AG04449 (cell line): ENCODE measurements at places on chromosomes 12 and 14.

DNA sequence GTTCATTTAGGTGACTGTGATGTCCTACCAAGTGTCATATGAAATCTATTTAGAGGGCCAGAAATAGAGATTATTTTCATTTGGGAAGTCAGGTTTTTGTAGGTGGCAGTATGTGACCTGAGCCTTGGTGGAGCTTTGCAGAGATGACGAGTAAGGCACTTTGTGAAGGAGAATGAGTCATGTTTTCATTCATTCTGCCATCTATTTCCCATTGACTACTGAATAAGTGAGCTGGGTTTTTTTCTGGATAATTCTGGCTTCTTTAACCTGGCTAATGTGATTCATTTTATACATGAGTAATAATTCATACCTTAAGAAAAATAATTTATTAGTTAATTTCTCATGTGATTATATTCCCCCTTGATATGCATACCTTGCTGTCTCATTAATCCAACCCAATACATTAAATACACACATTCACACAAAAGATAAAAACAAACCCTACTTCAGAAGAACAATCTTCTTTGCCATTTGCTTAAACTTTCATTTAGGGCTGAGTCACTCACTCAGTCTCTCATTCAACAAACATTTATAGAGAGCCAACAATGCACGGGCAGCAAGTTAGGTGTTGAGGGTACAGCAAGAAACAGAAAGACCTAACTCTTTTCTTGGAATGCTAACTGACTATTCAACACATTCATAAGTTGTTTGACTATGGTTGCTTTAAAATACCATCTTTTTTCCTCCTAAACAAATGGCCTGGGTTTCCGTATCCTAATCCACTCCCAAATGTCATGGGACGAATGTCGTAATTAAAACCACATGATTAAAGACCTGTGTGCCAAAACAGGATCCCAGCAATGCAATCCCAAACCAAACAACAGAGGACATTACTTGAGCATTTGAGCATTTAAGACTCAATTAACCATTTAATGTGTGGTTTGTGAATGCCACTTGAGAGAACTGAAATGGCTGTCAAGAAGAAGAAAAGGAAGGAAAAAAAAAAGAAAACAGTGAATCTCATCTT is 78.0 kb downstream of the KITLG start:
- no peak for DNase-seq

DNA sequence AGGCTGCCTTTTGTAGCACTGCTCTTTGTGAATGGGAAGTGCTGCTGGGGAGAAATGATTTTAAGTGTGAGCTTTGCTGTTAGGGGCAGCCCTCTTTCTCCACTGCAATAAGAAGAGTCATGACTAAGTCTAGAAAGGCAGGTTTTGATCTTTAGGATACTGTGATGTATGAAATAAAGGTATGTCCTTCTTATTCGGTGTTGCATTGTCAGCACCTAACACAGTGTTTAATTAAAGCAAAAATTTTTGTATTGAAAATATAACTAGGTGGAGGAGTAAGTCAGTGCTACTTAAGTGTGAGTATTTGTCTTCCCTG is 81.5 kb downstream of the ETV6 start:
- DNase-seq, result no peak

DNA sequence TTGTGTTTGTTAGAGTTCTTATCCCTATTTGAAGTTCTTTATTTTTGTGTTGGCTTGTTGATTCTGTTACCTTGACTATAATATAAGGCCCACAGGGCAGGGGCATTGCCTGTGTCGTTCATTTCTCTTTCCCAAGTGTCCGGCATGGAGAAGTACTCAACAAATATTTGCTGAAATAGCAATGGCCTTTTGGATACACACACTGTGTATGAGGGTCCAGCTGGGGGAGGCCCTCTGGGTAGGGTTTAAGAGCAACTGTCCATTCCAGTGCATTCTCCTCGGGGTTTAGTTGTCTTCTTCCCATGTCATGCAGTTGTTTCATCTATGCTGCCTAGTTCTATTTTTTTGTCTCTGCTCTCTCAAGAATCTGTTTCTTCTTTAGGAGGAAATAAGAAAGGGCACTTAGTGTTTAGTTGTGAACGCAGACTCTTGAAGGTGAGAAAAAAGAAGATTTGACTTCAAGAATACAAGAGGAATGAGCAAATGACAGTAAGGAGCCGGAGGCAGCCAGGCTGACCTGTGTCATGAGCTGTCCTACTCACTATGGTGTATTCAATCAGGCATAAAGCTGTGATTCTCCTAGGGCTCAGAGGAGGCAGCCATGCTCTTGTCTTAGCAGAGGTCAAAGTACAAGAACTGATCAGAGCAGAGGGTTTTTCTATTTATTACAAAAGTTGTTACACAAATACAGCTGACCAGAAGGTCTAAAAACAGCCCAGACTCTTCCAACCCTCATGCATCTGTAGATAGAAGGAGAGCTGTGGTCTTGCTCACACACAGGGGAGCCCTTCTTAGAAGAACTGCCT is 10.2 kb downstream of the ERG28 start:
- DNase-seq, result no peak

GRCh38 chr12:112439769-112440168 is 21.0 kb downstream of the PTPN11 start:
- DNase-seq, result no peak

DNA sequence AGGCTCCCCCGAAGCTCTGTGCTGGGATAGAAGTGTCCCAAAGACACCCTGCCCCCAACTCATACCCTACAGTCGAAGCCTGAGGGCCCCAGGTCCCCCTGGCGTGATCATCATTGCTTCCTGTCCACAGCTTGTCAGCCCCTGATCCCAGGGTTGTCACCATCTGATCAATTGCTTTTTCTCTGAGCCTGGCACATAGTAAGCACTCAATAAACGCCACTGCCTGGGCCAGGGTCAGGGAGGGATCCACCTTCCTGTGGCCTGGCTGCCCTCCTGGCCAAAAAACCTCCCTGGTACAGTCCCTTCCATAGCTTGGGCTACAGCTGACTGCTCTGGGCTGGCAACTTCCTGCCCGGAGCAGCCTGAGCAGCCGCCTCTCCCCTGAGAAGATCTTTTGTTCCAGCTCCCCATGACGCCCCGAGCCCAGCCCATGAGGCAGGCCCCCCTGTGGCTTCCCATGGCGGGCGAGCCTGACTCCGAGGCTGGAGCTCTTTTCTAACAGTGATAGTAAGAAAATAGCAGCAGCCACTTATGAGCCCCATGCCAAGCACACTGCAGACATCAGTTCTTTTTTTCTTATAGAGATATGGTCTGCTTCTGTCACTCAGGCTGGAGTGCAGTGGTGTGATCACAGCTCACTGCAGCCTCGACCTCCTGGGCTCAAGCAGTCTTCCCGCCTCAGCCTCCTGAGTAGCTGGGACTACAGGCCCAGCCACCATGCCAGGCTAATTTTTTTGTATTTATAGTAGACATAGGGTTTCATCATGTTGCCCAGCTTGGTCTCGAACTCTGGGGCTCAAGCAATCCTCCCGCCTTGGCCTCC is 6.5 kb downstream of the SH2B3 start:
- no peak for DNase-seq

DNA sequence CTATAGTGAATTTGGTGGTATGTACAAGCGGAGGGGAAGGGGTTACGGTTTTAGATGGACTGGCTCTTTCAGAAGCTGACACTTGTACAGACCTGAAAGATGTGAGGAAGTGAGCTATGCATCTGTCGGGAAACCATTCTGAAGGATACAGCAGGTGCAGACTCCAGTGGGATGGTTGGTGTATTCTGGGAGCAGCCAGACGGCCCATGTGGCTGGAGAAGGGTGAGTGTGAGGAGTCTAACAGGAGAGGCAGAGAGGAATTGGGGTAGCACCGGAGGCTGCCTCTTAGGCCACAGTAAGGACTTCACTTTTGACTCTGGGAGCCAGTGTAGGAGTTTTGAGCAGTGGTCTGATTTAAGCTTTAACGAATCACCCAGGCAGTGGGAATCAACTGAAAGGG is 90.7 kb downstream of the APAF1 start:
- DNase-seq, result no peak

DNA sequence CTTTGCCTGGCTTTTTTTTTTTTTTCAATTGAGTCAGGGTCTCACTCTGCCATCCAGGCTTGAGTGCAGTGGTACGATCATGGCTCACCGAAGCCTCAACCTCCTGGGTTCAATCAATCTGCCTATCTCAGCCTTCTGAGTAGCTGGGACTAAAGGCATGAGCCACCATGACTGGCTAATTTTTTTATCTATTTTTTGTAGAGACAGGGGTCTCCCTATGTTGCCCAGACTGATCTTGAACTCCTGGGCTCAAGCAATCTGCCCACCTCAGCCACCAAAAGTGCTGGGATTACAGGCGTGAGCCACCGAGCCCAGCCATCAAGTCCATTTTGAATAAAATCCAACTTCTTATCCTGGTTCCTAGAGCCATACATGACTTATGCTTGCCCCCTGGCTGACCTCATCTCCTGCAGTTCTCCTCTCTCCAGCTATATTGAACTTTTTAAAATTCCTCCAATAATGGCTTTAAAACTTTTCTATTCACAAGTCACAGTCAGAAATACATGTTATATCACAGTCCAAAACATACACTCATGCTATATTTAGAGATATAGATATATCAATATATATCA is 10.4 kb upstream of the RND1 start:
- DNase-seq, result no peak

- DNase-seq, result no peak
Measured at GRCh38 chr12:111759991-111760390, 6.7 kb upstream of the ALDH2 start.
